Stimulated activated CD4-positive, alpha-beta T cell treated with anti-CD3 and anti-CD28 coated beads, Interleukin-1b, Interleukin-23, amount 100 ng/mL, for 1 hour (primary cell): ENCODE measurements at places on chromosomes 2 and 18.

- no peak for DNase-seq
Measured at GRCh38 chr18:68172842-68173549, 541.9 kb downstream of the TMX3 start.

- no peak for DNase-seq
Measured at GRCh38 chr2:172702451-172702850, 33.2 kb upstream of the RAPGEF4 start.

GRCh38 chr18:76805221-76805620, 17.1 kb upstream of the ZNF236 start:
- DNase-seq = no peak

GRCh38 chr2:96775160-96775559, 14.5 kb downstream of the CNNM4 start:
- DNase-seq = no peak

DNA sequence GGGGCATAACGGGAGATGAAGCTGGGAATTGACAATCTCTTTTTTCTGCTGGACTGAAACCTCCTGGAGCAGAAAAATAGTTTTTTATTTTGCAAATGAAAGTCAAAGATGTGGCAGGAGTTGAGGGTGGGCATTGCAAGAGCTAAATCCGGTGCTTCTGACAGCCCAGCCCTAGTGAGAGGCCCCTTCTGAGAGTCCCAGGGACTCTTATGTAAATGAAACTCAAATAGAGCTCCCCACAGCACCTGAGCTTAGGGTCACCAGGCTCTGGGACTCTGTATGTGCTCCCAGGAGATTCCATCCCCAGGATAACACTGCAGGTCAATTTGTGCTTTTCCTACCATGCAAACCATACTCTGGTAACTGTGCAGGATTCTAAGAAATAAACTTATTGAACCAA, 192.8 kb downstream of the ANKRD30B start:
- no peak for DNase-seq

GRCh38 chr2:219643788-219644398, 16.5 kb downstream of the SLC4A3 start:
- DNase-seq = no peak

- no peak for DNase-seq
Measured at GRCh38 chr18:70620837-70621612, 332.2 kb downstream of the SOCS6 start.

DNA sequence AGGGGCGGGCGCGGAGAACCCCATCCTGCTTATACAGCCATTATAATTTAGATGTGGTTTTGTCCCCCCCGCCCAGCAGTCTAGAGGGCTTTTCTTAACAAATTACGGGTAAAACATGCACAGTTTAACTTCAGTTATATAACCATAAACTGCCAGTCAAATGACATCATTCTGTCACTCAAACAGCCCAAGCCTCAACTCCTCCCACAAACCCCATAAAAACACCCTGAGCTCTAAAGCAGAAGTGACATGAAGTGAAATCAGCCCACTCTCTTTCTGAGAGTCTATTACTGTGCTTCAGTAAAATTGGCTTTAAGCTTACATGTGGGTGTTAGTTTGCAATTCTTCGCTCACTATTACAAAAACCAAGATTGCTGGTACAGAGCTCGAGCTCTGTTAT, 705.1 kb upstream of the GCFC2 start:
- DNase-seq = no peak

GRCh38 chr2:15687720-15688119, 96.1 kb downstream of the DDX1 start:
- DNase-seq = no peak

DNA sequence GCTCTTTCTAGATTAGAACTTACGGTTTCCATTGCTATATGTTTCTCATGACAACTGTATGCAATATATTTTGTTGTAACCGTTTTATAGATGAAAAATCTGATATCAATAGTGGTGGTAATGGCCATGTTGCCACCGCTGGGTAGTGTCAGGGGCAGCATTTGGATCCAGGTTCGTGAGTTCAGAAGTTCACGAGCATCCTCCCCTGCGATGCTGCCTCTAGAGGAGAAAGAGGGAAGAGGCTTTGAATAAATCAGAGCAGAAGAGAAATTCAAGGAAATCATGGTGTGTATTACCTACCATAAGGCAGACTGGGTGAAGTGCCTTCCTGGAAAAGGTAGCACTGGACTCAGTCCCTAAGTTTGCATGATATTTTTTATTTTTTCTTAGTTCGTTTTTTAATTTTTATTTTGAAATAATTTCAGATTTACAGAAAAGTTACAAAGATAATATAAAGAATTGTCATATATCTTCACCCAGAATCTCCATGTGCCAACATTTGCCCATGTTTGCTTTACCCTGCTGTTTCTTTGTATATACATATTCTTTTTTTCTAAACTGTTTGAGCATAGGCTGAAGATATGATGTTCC, 3.3 kb upstream of the ZBTB7C start:
- DNase-seq = no peak

DNA sequence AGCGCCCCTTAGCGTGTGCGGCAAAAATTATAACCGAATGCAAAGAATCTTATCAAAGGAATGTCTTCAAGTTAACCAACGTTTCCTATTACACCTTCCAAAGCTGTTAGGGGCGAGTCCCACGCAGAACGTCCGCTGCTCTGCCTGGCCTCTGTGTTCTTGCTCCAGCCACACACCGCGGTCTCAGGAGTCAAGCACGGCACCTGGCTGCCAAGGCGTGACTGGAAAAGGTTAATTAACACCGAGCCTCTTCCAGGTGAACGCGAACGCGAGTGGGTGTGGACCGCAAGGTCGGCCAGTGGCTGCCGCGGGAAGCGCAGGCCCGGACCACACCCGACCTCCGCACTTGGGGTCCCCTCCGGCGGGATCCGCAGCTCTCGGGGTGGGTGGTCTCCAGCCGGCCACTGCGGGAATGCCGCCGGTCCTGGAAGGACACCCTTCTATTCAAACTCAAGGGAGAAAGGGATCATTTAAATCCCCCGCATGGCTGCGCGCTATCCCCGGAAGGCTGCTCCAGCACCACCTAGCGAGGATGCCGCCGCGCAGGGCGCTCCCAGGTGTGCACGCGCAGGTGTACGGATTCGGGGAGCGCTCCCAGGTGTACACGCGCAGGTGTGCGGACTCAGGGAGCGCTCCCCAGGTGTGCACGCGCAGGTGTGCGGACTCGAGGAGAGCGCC, 830 bp downstream of the CYB5A start:
- no peak for DNase-seq

DNA sequence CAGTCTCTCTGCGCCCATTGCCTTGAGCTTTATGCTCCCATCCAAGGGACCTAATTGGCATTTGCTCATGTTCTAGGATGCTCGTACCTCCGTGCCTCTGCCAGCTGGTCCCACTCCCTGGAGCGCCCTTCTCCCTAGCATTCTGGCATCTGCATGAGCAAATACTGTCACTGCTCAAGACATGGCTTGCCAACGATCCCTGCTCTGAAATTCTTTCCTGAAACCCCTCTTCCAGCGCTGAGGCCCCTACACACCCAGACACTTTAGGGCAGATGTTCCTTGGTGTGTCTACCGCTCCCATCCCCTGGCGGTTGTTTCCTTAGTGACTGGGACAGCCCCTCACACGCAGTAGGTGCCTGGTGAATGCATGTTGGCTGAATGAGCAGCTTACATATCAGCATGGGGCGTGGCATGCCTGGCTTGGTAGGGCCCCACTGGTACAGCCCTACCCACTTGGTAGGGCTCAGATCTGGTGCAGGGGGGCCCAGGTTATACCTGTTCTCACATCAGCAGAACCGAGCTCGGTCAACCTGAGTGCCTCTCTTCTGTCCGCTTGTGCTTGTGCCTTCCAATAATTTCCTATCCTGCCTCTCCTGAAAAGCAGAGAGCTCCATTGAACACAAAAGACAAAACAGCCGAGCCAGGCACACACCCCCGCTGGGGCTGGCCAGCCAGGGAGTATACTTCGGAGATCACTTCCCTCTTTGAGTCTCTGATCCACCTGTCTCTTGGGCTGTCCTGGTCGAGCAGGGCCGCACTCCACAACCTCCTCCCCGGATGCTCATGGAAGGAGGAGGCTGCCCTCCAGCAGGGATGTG, 59.2 kb downstream of the INHBB start:
- DNase-seq = no peak

GRCh38 chr18:59140302-59140885, 710 bp downstream of the SEC11C start:
- DNase-seq = no peak

DNA sequence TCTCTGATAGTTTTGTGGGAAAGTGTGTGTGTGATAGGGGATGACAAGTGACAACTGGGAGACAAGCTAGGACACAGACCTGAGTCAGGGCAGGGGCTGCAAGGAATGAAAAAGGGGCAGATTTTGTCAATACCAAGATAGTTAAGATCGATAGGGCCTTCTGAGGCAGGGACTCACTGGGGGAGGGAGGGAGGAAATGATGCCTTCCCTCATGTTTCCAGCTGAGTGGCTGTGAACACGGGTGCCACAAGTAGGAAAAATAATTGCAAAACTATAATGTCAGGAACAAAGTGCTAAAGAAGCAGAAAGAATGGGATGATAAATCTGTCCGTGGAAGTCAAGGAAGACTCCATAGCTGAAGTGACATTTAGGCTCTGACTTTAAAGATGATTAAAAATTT, 24.2 kb downstream of the CDH2 start:
- DNase-seq = no peak

- DNase-seq = no peak
Measured at GRCh38 chr2:102788885-102789260, 27.0 kb downstream of the TMEM182 start.

DNA sequence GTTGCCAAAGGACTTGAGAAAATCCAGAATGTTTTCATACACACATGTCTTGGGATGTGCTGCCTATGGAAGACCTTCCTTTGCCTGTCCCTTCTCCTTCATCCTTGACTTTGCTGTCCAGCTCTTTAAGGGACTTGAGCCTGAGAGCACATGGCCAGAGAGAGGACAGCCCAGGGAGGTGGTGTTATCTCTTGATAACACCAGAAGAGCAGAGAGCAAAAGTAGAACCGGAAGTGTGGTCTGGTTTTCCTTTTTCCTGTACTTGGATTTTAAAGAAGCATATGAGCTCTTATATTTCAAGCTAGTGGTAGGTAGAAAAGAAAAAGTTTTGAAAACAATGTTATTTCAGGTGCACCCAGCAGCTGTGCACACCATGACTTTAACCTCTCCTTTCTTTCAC, 94.1 kb upstream of the ZNF532 start:
- DNase-seq = no peak

DNA sequence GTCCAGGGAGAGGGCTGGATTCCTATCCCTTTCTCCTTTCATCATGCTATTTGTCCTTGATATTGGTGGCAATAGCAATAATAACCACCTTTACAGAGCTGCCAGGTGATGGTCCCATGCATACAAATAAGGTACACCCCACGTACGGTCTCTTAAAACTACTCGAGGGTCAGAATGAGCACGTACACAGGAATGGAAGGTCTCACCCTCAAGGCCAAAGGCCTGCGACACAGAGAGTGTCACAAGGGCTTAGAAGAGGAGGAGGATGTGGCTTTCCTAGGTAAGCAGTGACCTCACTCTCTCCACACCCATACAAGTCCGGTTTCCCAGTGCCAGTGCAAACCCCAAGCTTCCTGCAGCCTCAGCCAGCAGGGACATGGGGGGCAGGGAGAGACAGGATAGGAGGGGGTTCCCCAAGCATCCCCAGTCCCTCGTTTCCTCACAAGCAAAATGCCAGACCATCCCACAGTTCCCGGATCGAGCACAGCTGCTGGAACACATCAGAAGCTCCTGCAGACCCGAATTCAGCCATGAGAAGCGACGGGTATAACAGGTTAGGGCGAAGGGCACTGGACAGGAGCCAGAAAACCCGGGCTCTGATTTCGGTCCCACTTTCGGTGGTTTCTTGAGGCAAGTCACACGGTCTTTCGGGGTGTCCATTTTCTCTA, 49.2 kb downstream of the PLB1 start:
- no peak for DNase-seq

DNA sequence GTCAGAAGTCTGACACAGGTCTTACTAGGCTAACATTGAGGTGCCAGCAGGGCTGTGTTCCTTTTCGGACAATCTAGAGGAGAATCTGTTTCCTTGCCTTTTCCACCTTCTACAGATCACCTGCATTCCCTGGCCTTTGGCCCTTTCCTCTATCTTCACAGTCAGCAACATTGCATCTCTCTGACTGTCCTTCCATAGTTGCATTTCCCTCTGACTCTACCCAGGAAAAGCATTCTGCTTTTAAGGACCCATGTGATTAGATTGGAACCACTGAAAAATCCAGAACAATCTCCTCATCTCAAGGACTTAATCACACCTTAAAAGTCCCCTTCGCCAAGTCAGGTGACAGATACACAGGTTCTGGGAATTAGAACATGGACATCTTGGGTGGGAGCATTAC, 181.5 kb downstream of the SLC8A1 start:
- DNase-seq = no peak

DNA sequence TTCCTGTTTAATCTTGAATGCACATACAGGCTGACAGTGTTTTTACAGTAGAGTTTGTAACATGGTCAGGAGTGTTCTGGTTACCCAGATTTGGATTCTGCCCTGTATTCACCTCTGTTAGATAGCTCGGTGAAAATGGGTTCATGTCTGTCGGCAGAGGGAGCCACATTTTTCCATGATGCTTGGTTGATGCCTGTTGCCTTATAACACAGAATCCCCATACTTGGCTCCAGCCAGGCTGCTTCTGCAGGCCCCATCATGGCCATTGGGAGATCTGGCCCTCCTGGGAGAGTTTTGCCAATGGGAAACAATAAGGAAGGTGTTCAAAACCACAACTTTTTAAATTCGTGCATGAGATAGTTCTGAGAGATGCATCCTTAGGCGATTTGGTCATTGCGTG, 78.1 kb downstream of the WDSUB1 start:
- DNase-seq = no peak

DNA sequence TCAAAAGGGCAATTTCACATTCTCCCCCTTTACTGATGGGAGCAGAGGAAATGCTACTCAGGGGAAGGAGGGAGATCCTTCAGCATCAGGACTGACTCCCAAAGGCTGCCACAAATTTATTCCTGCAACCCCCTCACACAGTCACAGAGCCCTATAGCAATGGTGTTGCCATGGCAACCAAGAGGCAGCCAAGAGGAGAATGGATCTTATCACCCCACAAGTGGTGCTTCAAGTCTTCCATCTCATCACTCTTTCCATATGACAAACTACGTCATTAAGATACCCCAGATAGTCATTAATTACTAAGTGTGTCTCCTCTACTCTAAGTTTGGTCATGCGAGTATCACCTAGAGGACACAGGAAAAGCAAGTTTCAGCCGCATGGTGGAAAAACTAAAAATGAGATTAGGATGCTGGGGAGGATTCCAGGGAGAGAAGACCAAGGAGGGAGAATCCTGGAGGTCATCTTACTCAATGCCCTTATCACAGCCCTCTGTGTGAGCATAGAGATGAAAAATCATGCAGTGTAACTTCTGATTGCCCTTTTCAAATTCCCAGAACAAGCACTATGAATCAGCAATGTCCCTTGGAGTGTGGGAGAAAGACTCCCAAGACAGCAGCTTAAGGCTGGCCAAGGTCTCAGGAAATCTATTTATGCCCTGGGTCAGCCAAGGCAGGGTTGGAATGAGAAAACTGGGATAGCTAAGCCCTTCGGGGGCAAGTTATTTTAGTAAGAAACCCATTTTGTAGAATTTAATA, 885.7 kb upstream of the KLHL29 start:
- DNase-seq = no peak
